Stimulated activated CD8-positive, alpha-beta memory T cell treated with anti-CD3 and anti-CD28 coated beads, Interleukin-12 subunit alpha, Interleukin-12 subunit beta, amount 100 ng/mL, for 4 hours (primary cell): ENCODE measurements at places on chromosomes 3 and 15.

DNA sequence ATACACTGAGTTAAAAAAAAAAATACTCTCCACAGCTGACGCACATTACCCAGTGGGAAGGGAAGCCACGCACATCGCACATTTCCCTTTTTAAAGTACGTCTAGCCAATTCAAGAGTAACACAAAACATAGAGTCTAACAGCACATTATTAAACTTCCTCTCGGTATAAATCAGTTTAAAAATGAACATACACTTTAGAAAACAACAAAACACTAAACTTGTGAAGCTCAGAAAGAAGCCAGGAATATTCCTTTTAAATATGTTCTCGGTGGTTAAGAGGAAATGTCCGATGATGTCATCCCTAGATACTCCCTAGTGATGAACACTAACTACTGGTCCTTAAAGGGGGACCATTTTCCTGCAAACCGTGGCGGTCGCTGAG is 721 bp downstream of the MYEF2 start:
- no peak for DNase-seq

DNA sequence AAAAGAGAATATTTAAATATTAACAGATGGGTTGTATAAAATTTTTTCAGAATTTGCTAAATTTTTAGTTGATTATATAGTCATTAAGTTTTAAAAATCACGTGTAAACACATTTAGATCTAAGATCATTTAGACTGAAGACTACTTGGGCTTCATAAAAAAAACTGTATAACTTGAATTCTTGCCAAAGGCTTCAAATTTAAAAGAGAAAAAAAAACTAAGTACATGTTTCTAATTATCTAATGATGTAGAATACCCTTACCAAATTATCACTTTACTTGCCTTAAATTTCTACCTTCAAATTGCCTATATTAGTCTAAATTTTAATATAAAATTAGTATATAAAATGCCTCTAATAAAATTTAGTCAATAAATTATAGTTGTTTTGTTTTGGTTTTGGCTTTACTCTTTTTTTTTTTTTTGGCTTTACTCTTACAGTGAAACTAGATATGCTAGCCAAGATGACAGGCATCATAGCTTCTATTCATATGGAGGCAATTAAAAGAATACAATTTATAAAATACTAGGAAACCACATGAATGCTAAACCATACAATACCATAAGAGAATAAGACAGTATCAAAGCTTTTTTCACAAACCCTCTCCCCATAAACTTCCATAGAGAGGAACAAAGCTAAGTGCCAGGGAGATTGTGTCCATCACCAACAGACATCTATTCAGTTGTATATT is 183.1 kb upstream of the KCNMB2 start:
- no peak for DNase-seq

DNA sequence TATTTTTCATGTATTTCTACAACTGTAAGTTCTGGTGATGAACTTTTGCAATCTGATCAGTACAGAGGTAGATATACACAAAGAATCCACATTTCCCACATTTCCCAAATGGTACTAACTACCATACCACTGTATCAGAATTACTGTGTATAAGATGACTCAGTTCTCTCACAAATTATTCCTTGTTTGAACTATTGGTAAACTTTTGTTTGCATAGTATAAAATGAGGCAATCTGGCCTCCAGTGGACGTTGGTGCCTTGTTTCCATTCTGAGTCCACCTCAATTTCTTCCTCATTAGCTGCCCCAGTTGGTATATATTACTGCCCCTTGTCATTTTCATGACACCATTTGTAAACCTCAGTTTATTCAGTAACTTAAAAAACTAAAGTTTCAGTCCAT is 38.5 kb downstream of the SPTSSB start:
- no peak for DNase-seq

GRCh38 chr3:191646242-191646641 is 185.3 kb downstream of the PYDC2 start:
- no peak for DNase-seq

GRCh38 chr3:120536642-120537041 is 59.5 kb upstream of the NDUFB4 start:
- DNase-seq, result no peak

DNA sequence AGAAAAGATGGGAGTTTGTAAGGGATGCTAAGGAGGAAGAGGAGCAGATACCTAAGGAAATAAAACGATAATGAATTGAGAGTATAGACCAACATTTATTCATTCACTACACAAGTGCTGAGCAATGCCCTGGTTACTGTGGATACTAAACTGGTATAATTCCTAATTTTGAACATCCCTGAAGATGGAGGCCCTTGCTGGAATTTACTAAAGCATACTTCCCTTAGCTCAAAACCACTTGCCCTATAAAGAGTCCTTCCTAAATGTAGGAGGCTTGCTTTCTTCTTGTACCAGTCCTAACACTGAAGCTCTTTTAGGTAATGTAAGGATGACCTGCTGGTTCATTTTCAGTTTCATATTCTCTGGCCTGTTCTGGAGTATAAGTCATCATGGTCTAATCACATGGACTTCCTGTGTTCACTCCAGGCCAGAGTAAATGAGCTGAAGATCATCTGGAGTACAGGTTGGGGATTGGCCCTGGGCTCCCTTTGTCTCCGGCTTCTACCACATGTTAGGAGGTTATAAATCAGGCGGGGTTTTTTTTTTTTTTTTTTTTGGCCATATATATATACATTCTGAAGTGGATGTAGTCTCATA is 40.1 kb upstream of the MTMR10 start:
- no peak for DNase-seq

DNA sequence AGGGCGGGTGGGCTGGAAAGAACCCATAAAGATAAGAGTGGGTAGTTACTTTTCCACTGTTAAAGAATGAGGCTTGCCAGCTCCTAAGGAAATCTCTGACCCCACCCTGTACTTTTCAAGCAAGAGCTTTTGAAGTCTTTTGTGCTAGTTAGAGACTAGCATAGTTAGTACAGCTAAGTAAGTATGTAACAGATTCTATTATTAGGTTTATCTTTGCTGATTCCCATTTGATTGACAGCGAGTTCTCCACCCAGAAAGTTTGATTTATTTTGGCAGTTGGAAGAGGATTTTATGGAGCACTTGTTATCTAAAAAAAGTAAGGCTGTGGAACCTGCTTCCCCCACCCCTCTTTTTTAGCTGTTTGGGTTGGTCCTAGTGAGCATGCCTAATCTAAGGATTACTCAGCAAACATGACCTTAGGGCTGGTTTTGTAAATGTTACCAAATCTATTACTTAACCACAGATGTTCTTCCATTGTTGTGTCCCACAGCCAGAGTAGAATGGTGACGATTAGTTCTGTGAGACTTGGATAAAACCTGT is 57.6 kb downstream of the FNDC3B start:
- no peak for DNase-seq

DNA sequence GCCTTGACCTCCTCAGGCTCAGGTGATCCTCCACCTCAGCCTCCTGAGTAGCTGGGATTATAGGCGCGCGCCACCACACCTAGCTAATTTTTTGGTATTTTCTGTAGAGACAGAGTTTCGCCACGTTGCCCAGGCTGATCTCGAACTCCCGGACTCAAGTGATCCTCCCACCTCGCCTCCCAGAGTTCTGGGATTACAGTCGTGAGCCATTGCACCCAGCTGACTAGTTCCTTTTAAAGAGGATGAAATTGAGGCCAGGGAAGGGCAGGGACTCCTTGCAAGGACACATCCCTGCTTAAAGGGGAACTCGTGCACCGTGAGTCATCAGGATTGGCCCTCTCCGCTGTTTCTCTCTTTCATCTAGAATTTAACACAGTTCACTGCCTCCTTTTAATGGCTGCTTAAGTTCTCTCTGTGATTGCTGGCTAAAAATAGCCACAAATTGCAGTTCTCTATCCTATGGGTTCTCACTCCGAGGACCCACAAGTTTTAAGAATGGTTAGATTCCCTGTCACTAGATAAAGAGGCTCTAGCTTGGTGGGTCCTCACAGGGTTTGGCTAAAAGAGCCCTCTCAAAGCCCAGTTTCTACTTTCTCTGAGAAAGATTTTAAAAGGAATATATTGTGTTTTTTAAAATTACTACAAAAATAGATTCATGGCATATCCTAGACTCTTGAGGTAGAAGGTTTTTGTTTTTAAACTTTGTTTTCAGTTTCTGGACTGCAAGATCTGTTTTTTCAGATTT is 1.4 kb downstream of the CRTAP start:
- no peak for DNase-seq

GRCh38 chr15:35330916-35331315 is 215.0 kb downstream of the DPH6 start:
- DNase-seq, result no peak

GRCh38 chr3:69121950-69122349 is 445 bp downstream of the LMOD3 start:
- no peak for DNase-seq

DNA sequence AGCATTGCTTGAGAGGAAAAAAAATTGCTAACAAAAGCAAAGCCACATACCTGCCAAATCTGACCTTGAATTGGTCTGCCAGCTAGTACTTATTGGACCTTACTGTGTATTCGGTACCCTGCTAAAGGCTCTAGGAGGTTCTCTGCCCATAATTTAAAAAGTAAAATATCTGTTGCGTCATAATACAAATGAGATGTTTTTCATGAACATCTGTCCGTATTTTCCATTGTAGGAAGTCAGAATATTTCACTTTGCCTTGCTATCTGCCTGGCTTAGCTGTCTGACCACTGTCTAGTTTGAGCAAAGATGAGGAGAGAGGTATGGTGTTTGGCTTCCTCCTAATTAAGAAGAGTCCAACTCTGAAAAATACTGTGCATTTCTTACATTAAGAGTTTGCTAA is 10.8 kb upstream of the C3orf20 start:
- DNase-seq, result no peak

GRCh38 chr3:46574881-46575576 is 8.9 kb upstream of the LRRC2 start:
- DNase-seq, result no peak

GRCh38 chr3:43194069-43194468 is 88.2 kb upstream of the POMGNT2 start:
- DNase-seq, result no peak

GRCh38 chr3:124639406-124640237 is 90.6 kb upstream of the UMPS start:
- DNase-seq, result no peak

DNA sequence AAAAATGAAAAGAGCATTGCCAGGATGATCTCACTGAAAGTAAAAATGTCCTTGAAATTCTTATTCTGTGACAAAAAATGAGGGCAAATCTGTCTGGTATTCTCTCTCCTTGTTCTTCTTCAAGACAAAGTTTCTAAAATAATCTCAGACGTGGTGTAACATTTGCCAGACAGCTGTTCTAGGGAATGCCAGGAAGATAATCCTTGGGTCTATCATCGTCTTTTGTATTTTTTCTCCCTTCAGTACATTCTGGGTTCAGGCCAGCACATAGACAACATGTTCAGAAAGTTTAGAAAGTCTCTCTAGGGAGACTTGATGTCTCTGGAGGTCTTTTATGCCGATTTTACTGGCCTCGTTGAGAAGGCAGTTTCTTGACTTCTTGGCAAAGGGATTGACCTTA is 121.2 kb upstream of the HES1 start:
- DNase-seq, result no peak

- DNase-seq, result no peak
Observed at GRCh38 chr3:10443272-10444109, 61.9 kb downstream of the ATP2B2 start.

DNA sequence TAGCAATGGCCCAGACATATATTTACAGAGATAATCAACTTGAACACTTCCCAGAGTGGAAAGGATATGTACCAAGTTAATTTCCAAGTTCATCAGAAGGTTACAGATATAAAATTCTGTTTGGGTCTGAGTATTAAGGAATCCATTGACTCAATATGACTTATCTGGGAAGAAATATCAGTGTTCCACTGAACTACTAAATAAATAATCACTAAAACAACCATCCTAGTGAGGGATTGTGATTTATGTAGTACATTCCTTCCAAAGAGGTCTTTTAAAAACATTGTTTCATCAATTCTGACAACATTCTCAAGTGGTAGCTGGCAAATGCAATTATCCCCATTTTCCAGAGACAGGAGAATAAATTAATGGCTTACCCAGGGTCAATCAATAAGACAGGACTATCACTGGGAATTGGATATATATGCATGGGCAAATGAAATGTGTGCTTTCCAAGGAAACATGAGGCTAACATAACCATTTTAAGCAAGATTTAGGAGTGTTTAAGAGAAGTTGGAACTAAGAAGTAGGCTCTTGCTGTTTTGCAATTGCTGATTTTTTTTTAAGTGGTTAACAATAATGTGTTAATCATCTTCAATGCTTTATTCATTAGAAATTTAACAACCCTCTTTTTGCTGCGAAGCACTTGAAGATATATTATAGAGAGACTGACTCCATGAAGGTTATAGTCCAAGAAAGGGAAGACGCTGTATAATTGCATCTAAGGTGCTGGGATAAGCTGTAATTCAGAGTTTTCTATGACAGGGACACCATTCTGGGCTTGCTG is 37.9 kb downstream of the SLC9A9 start:
- no peak for DNase-seq

GRCh38 chr15:92123962-92124656 is 269.6 kb upstream of the ST8SIA2 start:
- no peak for DNase-seq

DNA sequence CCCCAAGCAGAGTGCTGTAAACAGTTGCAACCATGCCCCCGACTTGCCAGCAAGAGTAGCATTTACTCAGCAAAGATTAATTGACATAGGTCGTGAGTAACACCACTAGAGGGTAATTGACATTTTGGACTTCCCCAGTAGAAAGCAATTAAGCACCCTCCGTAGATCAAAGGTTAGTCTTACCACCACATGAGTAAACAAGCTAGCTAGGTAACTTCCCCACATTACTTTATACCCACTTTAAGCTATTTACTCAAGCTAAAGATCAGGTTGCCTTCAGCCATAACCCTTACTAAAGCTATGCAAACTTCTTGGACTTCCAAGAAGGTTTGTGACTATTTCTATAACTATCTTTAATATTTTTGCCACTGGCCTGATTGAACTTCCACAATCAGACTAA is 1072.7 kb downstream of the OTOL1 start:
- DNase-seq, result no peak

DNA sequence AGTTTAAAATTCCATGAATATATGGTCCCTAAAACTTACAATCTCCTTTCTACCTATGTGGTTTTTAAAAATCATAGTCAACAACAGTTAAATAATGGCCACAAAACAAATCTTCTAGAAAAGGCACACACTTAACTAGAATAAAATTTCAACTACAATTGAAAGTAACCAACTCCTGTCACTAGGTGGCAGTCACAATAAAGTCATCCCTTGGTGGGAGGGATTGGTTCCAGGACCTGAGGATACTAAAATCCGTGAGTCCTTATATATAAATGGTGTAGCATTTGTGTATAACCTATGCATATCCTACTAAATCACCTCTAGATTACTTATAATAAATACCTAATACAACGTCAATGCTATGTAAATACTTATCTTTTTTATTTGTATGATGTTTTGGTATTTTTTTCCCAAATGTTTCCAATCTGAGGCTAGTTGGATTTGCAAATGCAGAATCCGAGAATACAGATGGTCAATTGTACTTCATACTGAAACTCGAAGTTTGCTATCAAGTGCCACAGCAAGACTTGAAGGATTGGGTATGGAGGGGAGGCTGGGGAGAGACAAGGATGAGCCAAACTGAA is 172.6 kb downstream of the FMN1 start:
- DNase-seq, result no peak

GRCh38 chr3:78641703-78642102 is 1126.1 kb downstream of the ROBO1 start:
- no peak for DNase-seq
